Activated CD4-positive, alpha-beta T cell treated with anti-CD3 and anti-CD28 coated beads, Interleukin-2, Interleukin-4, amounts not matched to agents 100 ng/mL and 50 ng/mL, durations not matched to agents 16 hours and 8 hours (primary cell): ENCODE measurements at places on chromosomes 4 and X.
A peak's percentile ranks its signal among the peaks of the same experiment; 100 is the strongest.

DNA sequence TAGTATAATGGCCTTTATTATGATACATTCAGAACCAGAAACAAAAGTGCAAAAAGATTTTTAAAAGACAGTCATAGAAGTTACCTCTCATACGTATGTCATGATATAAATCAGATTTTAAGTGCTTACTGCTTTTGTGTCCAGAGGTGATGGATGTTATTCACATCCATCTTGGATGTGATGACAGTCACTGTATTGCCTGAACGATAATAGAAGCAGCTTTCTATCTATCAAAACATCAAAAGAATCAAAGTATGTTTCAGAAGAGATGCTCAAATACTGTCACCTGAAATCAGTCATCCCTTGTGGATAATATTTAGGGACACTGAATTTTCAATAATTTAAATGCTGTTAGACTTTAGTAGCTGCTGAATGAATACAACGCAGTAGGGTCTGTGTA is 26.8 kb upstream of the IL21 start:
- DNase-seq = no peak

- no peak for DNase-seq
Observed at GRCh38 chr4:27973056-27973455, 1112.4 kb downstream of the STIM2 start.

DNA sequence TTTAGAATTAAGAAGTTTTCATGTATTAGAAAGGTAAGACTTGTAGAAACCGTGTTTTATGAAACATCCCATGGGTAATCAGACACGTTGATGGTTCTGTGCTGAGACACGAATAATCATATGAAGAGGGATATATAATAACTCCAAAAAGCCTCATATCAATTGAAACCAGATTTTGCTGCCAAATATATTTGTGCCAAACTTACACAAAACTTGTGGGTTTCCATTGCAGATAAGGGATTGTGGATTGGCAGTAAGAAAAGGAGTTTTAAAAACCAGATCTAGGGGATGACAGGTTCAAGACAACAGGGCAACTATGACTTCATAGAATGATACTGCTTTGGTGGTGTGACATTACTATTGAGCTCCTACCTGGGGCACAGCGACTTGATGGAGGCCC is 616.1 kb downstream of the BCOR start:
- no peak for DNase-seq

DNA sequence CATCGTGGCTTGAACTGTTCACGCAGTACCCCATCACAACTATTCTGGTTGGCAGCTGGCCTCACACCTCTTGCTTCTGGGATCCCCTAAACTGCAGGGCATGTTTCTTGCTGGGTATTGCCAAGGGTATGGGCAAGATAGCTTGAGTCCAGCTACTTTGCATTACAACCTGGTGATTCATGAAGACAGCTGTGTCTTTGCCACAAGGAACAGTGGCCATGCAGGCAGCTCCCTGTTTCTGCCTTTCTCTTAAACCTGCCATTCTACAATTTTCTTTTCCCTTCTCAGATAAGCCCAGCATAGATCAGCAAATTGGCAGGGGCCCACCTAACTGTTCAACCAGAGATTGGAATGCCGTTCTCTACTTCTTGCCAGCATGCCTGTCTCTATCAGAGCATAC is 42.8 kb downstream of the TENM3 start:
- no peak for DNase-seq

DNA sequence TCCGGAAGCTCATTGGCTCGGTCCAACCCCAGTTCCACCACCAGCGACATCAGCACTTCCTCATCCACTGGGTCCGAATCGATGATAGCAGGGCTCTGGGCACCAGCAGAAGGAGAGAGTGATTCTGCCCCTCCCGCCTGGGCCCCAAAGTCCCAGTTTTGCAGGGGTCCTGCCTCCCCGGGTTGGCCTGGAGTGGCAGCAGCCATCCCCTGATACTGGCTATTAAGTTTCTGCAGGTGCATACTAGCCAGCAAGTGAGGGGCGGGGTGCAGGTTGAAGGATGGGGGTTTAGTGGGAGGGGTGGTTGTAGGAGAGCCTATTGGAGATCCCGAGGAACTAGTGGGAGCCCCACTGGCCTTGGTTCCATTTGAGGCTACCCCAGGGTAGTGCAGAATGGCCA is 3.9 kb downstream of the CITED1 start:
- DNase-seq = no peak

DNA sequence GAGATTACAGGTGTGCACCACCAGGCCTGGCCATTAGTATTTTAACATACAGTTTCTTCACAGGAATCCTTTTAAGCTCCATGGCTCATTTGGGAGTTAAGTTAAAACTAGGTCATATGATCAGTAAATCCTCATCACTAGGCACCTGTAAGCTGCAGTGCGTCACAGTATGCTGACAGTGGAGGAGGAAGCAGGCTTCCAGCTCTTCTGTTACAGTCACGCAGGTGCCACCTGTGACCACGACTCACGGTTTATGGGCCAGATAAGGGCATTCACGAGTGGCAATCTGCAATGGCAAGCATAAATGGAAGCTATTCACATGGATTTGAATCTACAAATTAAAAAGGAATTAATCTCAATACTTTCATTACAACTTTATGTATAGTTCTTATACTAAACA is 129.4 kb upstream of the BCOR start:
- no peak for DNase-seq

- DNase-seq = no peak
Observed at GRCh38 chr4:16067515-16067914, 16.3 kb downstream of the PROM1 start.

DNA sequence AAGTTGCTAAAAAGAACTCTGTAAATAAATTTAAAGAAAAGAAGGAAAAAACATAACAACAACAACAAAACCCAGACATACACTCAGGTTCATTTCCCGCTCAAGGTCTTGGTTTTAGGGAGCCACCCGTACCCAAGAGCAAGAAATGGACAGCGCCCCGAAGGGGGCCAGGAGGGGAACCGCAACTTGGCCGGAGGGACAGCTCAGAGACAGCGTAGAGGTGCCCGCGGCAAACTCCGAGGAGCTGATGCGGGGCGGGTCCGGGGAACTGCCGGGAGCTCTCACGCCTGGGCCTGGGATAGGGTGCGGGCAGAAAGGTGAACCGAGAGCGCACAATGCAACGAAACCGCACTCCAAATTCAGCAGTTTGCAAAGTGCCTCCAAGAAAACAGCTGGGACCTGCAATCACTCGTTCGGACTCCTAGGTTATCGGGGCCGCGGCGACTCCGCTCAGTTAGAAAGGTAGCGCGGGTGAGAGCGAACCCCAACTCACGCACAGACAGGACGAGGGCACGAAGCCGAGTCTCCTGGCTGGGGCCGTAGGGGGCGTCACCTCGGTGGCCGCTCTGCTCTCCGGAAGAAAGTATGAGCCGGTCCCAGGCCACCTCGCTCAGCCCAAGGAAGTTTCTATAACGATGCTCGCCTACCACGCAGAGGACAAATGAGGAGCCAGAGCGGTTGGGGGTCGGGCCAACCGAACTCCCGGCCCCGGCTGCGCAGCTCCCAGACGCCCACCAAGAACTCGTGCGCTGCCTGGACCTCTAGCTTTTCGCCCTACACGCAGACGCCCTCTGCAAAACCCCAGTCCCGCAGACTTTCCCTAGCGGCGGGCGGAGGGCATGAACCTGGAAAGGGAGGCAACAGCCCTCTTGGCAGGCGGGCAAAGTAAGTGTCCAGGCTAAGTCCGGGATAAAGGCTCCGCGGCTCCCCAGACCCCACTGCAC is 1.4 kb downstream of the NDNF start:
- peak; percentile 15 for DNase-seq

DNA sequence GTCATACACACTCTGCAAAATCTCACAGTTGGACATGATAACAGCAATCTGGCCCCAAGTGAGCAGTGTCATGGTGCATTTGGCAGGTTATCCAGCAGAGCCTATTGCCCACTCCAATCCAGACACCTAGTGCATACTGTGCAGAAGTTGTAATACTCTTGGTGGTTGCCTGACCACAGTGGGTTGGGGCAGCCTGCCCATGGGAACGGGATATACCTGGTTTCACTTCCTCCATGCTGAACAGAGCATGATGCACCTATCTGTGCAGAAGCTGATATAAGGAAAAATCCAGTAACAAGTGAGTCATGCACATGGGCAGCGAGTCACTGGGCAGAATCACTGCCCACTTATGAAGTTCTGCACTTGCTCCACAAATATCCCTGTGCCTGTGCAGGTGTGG is 105.3 kb upstream of the IGSF1 start:
- no peak for DNase-seq

- DNase-seq = no peak
Observed at GRCh38 chrX:153882086-153882498, 3.9 kb downstream of the L1CAM start.

DNA sequence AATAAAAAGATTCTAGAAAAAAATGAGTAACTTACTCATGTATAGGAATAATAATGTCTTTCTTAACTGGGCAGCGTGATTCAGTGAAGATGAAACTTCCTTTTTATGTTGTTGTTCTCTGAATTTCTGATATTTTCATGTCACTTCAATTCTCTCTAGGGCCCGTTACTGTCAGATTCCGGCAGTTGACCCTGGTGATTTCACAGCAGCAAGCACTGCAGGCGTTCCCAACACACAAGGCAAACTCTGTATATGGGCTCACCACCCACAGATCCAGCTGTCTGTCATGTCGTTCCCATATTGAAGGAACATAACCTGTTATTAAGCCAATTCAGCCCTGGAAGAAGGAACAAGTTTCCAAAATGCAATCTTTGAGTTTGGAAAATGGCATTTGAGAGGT is 288.3 kb upstream of the GALNTL6 start:
- no peak for DNase-seq

DNA sequence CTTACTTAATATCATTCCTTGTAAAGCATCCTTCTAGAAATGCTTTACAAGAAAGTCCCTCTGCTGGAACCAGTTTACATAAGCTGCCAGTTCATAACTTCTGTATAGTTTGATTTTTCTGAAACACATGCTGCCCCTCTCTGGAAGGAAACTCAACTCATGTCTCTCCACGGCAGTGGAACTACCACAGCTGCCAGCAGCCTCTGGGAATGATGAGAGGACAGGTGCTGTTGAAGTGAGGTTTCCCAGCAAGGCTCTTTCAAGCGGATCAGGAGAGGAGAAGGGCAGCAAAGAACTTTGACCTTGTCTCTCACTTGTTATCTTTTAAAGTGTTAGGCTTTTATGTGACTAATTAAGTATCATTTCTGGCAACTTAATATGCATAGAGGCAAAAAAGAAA is 7.3 kb downstream of the GRPR start:
- no peak for DNase-seq

- no peak for DNase-seq
Observed at GRCh38 chr4:114393295-114394038, 205.1 kb upstream of the UGT8 start.

DNA sequence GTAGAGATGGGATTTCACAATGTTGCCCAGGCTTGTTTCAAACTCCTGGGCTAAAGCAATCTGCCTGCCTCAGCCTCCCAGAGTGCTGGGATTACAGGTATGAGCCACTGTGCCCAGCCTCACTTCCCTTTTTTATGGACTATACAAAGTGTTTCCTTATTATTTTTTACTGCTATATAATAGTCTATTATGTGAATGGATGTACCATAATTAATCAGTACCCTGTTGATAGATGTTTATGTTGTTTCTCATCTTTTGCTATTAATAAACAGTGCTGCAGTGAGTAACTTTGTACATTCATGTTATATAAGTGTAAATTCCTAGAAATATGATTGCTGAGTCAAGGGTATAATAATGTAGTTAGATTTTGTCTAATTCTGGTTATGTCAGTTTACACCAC is 35.8 kb upstream of the LARP1B start:
- DNase-seq = no peak

GRCh38 chr4:138405934-138406567 is 163.9 kb upstream of the SLC7A11 start:
- no peak for DNase-seq

DNA sequence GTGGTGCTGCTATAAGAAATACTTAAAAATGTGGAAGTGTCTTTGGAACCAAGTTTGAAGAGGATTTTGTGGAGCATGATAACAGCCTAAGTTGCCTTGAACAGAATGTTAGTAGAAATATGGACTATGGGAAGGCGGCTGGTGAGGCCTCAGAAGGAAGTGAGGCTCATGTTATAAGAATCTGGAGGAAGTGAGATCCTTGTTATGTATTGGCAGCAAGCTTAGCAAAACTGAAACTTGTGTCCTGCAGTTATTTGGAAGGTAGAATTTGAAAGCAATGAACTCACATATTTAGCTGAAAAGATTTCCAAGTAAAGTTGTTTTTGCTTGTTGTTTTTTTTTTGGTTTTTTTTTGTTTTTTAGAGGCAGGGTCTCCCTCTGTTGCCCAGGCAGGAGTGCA is 13.6 kb upstream of the MED14 start:
- no peak for DNase-seq

- no peak for DNase-seq
Observed at GRCh38 chr4:77022560-77023179, 53.1 kb downstream of the CCNI start.

- no peak for DNase-seq
Observed at GRCh38 chr4:159293811-159294515, 191.1 kb downstream of the RAPGEF2 start.

DNA sequence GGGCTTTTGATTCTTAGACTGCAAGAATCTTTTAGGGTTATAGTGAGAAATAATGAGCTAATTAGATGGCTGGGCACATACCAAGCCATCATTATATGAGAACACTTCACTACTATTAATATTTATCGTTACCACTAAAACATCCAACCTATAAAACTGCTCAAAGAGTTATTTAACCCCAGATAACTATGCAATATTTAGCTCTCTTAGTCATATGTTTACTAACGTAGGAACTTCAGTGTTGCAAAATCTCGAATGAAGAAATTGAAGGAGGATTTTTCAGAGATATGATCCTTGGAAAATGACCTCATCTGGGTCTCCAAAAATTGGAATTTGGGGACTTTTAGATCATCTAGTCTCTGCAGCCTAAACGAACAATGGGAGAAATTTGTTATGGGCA is 265.0 kb upstream of the RPS6KA3 start:
- no peak for DNase-seq

GRCh38 chr4:85166318-85166717 is 199.8 kb upstream of the WDFY3 start:
- DNase-seq = no peak

- DNase-seq = no peak
Observed at GRCh38 chrX:148872161-148872535, 371.7 kb downstream of the AFF2 start.
